Stimulated activated naive CD8-positive, alpha-beta T cell treated with anti-CD3 and anti-CD28 coated beads, Interleukin-15, Interleukin-2, amounts not matched to agents 100 U/mL and 50 U/mL, for 24 hours (primary cell): ENCODE measurements at places on chromosomes 16 and 17.

DNA sequence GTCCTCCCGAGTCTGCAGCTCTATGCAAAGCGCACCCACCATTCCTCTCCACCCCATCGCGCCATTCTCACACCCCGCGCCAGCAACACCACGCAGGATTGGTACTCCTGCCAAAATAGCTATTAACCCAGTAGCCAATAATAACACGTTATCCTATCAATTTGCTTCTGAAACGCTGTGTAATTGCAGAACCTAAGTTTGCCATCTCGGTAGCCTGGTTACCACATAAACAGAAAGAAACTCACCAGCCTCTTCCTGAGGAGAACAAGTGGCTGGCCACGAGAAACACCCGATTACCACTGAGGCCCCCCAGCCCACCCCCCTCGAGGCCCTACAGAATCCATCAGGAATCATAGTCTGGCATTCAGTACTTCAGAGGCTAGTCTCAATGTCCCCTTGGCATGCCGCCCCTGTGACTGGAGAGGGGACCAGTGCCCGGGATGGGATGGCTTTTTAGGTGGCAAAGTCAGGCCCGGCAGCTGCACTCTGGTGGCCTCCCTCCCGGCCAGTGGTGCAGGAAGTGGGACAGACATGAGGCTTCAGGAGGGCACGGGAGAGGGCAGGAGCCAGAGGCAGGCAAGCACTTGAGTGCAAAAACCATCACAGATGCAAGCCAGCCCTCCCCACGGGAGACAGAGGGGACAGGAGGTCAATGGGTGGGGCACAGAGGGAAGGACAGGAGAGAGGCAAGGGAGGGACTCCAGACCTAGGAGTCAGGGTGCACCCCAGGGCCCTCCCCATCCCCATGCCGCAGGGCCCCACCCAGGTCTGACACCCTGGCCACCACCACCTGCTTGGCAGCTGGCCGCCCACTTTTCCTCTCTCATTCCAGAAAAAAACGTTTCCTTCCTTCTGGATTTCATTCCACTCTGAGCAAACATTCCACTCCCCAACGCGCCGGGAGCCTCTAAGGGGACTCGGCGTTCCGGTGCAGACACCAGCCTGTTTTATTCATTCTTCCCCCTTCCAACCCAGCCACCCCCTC lies 192.5 kb downstream of the ZNF423 start:
- no peak for DNase-seq

- DNase-seq, result no peak
Observed at GRCh38 chr17:61755668-61756067, 107.7 kb downstream of the BRIP1 start.

DNA sequence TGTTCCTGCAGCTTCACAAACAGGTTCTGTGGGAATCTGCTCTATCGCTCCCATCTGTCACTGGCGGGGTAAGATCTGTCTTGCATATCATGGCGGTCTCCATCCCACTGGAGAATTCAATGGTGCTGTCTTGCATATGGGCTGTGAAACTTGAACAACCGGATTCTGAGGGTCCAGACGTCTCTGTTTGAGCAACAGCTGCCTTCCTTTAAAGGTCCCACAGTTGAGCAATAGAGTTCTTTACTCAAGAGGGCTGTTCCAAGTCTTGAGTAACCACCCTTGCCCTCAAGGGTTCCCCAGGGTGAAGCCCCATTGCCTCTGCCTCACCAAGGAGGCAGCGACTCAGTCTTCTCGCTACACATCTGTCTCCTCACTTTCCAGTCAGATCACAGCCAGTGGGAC lies 50.8 kb downstream of the ZFHX3 start:
- no peak for DNase-seq

DNA sequence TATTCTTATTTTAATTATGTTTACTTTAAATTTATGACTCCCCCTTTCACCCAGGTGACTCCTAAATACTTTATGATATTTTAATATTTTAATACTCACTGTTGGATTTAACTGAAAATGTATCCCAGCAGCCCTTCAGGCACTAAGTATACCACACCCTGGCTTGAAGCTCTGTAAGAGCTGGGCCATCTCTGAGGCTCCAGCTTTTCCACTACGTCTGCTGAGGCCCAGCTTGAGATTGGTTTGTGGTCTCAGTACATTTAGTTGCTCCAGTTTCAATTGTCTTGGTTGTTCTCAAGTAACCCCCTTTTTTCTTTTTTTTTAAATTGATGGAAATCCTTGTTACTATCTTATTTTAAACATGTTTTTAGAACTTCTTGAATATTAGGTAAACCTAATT lies 27.0 kb upstream of the CAPNS2 start:
- no peak for DNase-seq

DNA sequence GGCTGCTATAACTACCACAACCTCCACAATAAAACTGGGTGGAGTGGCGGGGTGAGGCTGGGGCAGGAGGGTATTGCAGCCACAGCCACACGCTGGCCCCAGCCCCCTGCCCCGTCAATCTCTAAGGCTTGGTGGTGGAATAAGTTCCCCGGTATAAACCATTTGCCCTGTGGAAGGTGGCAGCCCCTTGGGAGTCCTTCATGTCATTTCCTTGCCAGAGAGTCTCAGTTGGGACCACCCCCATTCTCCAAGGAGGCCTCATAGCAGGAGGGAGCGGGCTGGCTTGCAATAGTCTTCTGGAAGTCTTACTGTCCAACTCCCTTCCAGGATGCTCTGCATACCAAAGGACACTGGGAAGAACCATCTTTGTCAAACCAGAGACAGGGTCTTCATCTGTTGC lies 19.4 kb downstream of the CD300A start:
- no peak for DNase-seq

GRCh38 chr16:3183445-3184139 lies 4.4 kb upstream of the OR1F1 start:
- no peak for DNase-seq

DNA sequence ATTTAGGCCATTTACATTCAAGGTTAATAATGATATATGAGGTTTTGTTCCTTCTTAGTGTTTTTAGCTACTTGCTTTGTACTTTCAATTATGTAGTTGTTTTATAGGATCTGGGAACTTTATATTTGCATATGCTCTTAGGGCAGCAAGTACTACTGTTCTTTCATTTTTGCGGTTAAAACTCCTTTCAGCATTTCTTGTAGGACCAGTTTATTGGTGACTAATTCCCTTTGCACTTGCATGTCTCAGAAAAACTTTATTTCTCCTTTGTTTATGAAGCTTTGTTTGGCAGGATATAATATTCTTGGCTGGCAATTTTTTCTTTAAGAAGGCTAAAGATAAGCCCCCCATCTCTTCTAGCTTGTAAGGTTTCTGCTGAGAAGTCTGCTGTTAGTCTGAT lies 131.3 kb upstream of the CDH8 start:
- DNase-seq, result no peak
